DMS79 (cell line): ENCODE measurements at places on chromosomes 6 and 20.

- DNase-seq, result no peak
These were observed 73.8 kb downstream of the EDN3 start for GRCh38 chr20:59374261-59374660.

DNA sequence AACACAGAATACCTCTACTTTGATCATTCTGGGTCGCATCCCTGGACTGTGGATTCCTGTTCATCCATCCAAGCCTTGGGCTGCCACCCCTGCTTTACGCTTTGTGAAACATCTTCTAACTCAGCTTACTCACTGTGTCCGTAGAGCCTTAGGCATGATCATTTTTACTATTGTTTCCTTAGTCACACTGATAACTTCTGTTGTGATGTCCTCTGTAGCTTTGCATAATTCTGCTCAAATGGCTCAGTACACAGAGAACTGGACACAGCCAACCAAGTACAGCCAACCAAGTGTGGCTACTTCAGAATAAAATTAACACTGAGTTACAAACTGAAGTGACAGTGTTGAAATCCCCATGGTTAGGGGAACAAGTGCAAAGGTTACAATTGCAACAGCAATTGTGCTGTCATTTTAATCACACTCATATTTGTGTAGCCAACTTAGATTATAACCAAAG, 8.6 kb upstream of the FKBP1A start:
- no peak for DNase-seq

GRCh38 chr6:144681334-144681733, 396.2 kb downstream of the UTRN start:
- DNase-seq, result no peak

GRCh38 chr6:39649996-39650395, 75.2 kb downstream of the KIF6 start:
- no peak for DNase-seq

- no peak for DNase-seq
These were observed 6.3 kb downstream of the GABRR2 start for GRCh38 chr6:89308525-89309395.

- DNase-seq, result no peak
These were observed 19.0 kb upstream of the PREX1 start for GRCh38 chr20:48846516-48847492.

- DNase-seq, result no peak
These were observed 164.2 kb upstream of the TNFAIP3 start for GRCh38 chr6:137702791-137703424.

DNA sequence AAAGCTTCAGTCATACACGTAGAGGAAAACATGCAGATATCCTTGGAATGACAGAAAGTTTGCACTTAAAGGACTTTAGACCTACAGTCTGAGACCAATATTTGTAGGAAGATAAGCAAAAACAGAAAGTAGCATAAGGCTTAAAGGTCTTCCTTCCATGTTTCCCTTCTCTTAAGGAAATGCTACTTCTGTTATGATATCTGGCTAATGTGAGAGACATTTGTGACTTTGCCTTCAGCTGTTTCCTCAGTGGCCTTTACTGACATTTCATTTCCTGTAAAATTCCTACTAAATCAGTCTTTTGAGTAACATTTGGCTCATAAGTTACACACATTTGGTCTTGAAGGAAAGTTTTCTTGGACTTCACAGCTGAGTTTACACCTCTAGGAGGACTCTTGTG, 713.4 kb downstream of the TBC1D32 start:
- no peak for DNase-seq

- DNase-seq, result no peak
These were observed at the start of gene SIGLEC1 for GRCh38 chr20:3712279-3712873. TSS of gene SIGLEC1 (minus strand) at chr20:3712600. CDS start at chr20:3707128, 5,472 bp downstream.

GRCh38 chr6:117446861-117447260, 21.1 kb upstream of the ROS1 start:
- no peak for DNase-seq

DNA sequence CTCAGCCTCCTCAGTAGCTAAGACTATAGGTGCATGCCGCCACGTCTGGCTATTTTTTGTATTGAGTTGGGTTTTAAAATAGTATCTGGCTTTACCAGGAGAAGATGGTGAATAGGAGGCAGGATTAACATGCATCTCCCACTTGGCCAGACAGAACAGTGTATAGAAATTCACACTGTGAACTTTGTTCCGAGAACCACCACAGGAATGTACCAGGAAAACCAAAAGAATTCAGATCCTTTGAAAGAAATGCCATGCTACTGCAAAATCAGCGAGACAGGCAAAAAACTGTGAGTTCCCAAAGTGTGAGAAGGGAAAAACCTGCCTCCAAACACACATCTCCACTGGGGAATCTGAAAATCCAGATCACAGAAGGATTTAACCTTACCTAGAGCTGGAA, 327.6 kb downstream of the NKAIN2 start:
- no peak for DNase-seq

- DNase-seq, result no peak
These were observed 565.3 kb downstream of the KIF16B start for GRCh38 chr20:16007962-16008361.

- DNase-seq, result no peak
These were observed 52.4 kb downstream of the IPCEF1 start for GRCh38 chr6:154304191-154304590.

DNA sequence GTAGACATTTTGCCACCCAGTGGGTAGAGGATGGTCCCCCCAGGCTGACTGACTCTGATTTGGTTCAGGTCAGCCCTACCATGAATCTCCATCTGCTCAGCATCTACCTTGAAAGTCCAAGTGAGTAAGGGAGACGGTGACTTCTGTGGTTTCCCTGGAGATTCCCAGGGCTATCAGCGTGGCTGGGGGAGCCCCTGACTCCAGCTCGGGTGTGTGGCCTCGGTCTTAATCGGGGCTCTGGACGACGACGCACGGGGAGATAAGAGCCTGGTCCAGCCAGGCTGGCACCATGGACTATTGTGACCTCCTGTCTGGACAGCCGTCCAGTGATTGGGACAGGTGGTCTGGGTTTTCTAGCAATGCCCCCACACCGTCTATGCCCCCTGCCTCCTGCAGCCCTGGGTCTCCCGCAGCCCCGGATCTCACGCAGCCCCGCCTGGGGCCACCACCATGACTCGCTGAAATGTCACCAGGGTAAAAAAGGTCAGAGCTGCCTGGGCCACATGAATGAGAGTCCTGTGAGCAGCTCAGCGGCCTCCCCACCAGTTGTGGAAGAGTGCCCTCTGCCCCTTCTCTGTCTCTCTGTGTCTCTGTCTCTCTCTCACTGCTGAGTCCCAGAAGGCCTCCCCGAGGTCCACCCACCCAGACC, 47.1 kb upstream of the GATA5 start:
- DNase-seq, result no peak

GRCh38 chr6:167825332-167826229, 1.1 kb upstream of the AFDN start:
- DNase-seq, result peak; percentile 16

- no peak for DNase-seq
These were observed 6.4 kb downstream of the CFB start for GRCh38 chr6:31952140-31952805.

DNA sequence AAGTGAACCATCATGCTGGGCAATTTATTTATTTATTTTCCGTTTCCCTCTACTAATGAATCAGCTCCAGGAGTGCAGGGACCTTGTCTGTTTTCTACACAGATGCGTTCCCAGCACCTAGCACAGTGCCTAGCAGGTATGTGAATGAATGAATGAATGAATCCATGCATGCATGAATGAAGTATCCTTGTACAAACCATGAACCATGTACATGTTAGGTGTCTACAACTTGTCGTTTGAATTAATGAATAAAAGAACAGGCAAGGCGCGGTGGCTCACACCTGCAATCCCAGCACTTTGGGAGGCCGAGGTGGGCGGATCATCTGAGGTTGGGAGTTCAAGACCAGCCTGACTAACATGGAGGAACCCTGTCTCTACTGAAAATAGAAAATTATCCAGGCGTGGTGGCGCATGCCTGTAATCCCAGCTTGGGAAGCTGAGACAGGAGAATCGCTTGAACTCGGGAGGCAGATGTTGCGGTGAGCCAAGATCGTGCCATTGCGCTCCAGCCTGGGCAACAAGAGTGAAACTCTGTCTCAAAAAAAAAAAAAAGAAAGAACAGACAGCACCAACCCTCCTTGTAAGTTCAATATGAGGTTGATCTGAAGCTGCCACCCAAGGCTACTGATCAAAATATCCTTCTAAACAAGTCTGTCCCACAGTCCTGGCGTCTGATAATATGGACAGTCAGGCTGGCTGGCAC, 27.3 kb upstream of the SLC9A8 start:
- no peak for DNase-seq

DNA sequence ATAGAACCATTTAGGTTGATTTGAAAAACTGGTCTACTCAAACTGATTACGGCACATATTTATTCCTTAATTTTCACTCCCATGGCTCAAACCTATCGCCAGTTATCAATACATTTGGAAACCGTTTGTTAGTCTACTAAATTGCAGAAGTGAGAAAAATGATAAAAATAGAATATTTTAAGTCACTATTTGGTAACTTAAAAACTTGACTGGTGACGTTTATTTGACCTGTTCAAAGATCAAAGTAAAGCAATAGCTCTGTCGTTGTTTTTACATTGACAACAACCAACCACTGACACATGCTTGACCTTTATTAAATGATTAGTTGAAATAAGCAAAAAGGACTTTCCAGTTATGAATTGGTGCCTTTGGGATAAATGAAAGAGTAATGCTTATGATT, 402.9 kb upstream of the MAP3K7 start:
- no peak for DNase-seq

GRCh38 chr6:109944448-109944847, 33.7 kb upstream of the GPR6 start:
- DNase-seq, result no peak

GRCh38 chr6:129890164-129890563, 29.0 kb upstream of the TMEM244 start:
- no peak for DNase-seq

DNA sequence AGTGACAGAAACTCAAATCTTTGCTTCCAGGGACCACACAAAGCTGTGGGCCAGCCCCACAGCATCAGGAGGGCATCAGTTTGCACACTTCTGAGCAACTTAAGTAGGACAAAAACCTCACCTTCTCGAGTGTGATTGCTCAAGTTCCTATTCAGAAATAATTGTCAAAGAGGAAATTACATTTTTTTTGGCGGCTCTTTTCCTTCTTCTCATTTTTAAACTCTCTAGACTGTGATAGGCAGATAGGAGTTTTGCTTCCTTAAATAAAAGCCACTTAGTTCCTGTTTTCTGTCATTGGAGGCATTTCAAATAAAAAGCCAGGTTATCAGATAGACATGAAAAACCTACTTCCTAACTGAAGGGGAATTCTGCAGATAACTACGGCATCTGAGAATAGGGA, 11.2 kb upstream of the TAGAP start:
- DNase-seq, result no peak

DNA sequence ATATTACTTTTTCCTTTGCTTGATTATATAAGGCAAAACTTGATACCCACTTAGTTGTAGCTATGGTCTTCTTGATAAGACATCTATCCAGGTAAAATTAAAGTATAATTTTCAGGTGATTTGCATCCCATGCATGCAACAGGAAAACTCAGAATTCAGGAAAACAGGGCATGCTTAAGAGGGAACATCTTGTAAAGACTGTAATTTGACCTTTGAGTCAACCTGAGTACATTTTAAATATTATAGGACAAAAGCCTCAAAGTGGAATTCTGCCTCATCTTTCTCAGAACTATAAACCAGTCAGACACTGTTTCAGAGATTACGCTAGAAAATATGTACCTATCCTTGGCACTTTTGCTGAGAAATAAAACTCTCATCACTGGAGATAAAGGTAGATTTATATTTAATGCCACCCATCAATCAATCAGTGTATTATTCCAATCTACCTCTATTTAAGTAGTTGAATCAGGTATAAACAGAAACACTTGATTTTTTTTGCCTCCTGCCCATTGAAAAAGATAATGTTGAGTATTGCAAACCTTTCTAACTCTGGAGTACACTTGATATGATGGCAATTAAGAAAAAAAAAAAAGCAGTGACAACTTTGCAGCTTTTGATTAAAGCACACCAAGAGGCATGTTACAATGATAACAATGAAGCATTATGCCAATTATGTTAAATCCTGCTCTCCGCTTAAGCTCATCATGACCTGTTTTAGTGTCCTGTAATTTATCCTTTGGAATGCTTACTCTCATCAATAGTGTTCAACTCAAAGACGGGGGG, 2.8 kb downstream of the CITED2 start:
- DNase-seq, result no peak

DNA sequence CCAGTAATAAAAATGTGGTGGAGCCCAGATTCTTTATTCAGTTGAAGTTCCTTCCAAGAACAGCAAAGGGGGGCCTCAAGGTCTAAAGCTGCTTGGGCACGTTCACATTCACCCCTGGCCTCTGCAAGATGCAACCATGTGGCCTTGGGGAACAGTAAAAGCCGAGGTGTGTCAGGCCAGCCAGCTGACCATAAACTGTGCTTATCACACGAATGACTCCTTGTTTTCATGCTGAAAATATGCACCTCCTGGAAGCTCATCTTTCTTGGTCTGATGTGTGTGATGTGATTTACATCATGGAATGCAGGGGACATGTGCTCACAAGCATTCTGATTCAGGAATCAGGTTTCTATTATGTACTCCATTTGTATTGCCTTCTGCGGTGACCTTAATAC, 211.6 kb upstream of the MARCKS start:
- no peak for DNase-seq

- no peak for DNase-seq
These were observed 184.6 kb downstream of the ESR1 start for GRCh38 chr6:151992091-151992490.

DNA sequence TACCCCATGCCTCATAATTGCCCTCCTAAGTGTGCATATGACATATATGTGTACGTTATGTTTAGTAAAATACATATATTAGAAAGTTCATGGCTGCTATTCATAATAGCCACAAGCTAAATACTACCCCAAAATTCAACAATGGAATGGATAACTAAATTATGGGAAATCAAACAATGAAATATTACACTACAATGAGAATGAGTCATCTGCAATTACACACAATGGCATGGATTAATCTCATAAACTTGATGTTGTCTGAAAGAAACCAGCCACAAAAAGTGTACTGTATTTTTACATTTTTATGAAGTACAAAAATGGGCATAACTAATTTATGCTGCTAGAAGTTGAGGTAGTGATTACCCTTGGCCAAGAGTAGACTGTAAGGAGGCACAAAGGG, 477.0 kb downstream of the HAO1 start:
- no peak for DNase-seq

DNA sequence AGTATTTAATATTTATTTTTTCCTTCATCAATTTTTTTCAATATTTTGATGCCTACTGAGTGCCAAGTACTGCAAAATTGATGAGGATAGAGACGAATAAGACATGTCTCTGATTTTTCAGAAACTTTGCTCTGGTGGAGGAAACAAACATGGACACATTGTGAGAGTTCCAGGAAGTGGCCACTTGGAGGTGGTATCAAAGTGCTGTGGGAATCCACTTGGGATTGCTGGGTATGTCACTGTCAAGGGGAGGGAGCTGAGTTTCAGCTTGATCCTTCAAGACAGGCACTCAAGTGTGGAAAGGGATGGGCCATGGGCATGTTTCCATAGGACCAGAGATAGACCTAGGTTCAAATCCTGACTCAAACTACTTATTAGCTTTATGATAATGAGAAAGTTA, 24.5 kb upstream of the ABCC10 start:
- no peak for DNase-seq
